ENCODE measurements at places on chromosomes 3 and 15. TPM values are rescaled to one million over a fixed set of nuclear protein-coding genes. Genes with fewer than 3 reads are reported as not detected.

ARHGAP11A gene
- total RNA-seq = 1.5 TPM

TJP1 gene
- 139 TPM for total RNA-seq

CDHR4 gene
- not detected for total RNA-seq

GLDN gene
- total RNA-seq = 13.4 TPM

RAB11A gene
- 176 TPM for total RNA-seq

HDC gene
- 0.46 TPM for total RNA-seq

DNA sequence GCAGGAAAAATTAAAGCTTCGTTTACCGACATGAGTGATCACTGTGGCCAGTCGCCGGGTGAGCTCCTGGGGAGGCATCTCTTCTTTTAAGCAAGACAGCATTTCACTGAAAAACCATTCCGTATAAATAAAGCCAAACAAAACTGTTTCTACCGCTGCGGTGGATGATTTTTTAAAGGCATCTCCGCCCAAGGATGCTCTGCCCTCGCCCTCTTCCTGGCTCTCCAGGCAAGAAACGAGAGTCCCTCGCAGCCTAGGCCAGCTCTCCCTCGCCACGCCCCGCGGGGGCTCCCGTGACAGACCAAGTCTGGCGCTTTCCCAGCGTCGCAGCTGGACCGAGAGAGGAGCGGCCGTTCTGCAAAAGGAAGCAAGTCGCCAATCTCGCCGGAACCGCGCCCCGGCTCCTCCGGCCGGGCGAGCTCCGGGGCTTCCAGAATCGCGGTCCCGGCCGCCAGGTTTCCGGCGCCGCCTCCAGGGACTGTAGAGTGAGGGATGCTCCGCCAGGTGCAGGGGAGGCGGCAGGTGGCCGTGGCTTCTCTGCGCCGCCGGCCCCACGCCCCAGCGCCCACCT lies 458 bp downstream of the MCF2L2 start:
- H3K4me3 ChIP-seq = peak overlapping the region; percentile 77
- H3K27ac ChIP-seq = no peak overlapping the region
- peaks cover 8% of the 10 kb centered on the region for H3K27me3 ChIP-seq
- H3K4me1 ChIP-seq = peaks cover 11% of the 10 kb centered on the region
- DNase-seq = peak; percentile 80

DNA sequence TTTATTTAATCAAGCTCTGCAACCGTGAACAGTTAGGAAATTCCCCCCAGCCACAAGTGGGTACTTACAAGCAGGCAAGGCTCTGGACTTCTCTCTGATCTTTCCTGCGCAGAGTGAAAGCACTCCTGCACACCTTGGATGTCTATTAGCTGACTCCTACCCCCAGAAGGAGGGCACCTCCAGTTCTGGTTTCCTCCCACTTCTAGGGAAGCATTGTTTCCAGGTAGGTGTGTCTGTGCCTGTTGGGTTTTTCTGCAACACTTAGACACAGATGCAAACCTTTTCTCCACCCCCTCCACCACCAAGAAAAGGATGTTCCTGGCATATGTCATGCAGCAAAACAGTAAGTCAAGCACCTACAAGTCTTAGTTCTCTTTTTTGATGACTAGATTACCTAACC lies at the start of gene ZBED2:
Gene ZBED2, minus strand, starts transcription at position 115 of the 400 bp plus-strand sequence. CDS start 1,145 bp downstream, outside the sequence.
- no peak for DNase-seq
- H3K36me3 ChIP-seq = no peaks in the 10 kb centered on the region
- H3K27me3 ChIP-seq = no peaks in the 10 kb centered on the region
- no peak within 1 kb of the TSS for H3K4me3 ChIP-seq
- no peak within 1 kb of the TSS for H3K27ac ChIP-seq
- no peaks in the 10 kb centered on the region for H3K4me1 ChIP-seq

- peaks cover 17% of the 10 kb centered on the region for H3K4me1 ChIP-seq
- no peaks in the 10 kb centered on the region for H3K36me3 ChIP-seq
- no peak for DNase-seq
- no peaks in the 10 kb centered on the region for H3K27me3 ChIP-seq
Measured at GRCh38 chr3:38552364-38552763, 56.2 kb downstream of the EXOG start.

DNA sequence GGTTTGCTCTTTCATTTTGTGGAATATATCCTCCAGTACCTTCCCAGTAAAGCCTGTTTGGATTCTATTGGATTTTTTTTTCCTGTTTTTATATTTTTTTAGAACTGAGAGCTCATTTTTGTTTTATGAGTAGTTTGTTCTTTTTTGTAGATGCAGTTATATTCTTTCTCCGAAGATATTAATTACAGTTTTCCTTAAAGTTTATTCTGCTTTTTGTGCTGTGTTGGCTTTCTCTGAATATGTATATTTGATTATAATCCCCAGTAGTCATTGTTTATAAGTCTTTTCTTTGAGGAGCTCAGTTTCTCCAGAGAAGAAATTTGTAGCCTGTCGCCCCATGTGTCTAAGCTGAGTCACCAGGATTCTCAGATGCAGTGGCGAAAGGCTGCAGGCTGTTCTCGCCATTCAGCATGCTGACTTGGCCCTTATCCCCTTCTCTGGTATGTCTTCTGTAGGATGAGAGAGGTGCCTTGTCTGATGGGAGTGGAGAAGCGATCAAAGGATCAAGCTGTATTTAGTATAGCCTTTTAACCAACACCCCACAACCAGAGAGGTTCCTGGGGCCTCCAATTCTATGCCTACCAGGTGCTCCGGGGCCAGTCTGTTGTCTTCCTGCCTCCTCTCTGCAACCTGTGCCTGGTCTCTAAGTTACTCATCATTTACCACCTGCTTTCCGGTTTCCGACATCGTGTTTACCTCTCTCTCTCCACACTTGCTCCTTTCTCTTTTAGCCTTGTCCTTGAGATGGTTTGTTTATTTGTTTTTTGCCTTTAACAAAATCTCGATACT lies 31.7 kb upstream of the MFSD1 start:
- no peak overlapping the region for H3K4me3 ChIP-seq
- no peaks in the 10 kb centered on the region for H3K36me3 ChIP-seq
- H3K4me1 ChIP-seq = peaks cover 28% of the 10 kb centered on the region
- peak overlapping the region; percentile 40 for H3K27ac ChIP-seq
- no peaks in the 10 kb centered on the region for H3K27me3 ChIP-seq

DNA sequence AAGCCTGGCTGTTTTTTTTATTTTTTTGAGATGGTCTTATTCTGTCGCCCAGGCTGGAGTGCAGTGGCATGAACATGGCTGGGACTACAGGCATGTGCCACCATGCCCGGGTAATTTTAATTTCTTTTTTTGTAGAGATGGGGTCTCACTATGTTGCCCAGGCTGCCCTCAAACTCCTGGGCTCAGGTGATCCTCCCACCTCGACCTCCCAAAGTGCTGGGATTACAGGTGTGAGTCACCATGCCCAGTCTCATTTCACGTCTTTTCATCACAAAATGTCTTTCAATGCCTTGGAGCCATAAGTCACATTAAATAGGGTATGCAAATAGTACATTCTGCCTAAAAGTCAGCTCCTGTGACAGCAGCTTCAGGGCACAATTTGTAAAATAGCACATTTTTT lies 52.8 kb downstream of the SOX2 start:
- H3K36me3 ChIP-seq = no peaks in the 10 kb centered on the region
- H3K27me3 ChIP-seq = no peaks in the 10 kb centered on the region
- no peak overlapping the region for H3K27ac ChIP-seq
- H3K4me3 ChIP-seq = no peak overlapping the region
- no peaks in the 10 kb centered on the region for H3K4me1 ChIP-seq

DNA sequence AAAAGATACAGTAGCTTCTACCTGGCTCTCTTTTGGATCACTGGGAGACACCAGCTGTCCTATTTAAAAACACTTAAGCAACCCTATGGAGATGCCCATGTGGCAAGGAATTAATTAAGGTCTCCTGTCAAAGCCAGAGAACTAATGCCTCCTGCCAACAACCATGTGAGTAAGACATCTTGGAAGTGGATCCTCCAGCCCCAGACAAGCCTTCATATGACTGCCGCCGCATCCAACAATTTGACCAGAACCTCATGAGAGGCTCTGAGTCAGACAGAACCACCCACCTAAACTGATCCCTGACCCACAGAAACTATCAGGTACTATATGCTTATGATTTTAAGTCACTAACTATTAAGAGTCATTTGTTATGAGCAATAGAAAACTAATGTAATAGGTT lies 22.3 kb downstream of the IFT80 start:
- no peak for DNase-seq
- no peak overlapping the region for H3K4me3 ChIP-seq
- H3K4me1 ChIP-seq = no peaks in the 10 kb centered on the region
- no peak overlapping the region for H3K27ac ChIP-seq

DNA sequence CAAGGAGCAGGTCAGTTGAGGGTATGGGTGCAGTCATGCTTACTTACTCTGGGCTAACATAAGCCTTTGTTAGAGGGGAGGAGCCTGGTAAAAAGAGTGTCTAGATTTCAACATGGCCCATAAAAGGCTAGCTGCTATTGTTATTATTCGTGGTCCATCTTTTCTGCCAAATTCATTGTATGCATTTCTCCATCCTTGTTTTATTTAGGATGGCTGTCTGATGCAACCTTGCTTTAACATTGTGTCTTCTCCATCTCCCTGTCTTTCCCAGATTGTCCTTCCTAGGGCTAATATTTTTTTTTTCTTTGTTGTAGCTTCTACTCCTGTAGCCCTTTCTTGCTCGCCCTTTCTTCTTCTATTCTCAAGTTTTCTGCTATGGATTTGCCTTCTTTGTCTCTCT lies 12.6 kb downstream of the RBMS3 start:
- H3K27me3 ChIP-seq = no peaks in the 10 kb centered on the region
- no peaks in the 10 kb centered on the region for H3K36me3 ChIP-seq
- peaks cover 29% of the 10 kb centered on the region for H3K4me1 ChIP-seq
- no peak for DNase-seq
- no peak overlapping the region for H3K4me3 ChIP-seq
- H3K27ac ChIP-seq = no peak overlapping the region

DNA sequence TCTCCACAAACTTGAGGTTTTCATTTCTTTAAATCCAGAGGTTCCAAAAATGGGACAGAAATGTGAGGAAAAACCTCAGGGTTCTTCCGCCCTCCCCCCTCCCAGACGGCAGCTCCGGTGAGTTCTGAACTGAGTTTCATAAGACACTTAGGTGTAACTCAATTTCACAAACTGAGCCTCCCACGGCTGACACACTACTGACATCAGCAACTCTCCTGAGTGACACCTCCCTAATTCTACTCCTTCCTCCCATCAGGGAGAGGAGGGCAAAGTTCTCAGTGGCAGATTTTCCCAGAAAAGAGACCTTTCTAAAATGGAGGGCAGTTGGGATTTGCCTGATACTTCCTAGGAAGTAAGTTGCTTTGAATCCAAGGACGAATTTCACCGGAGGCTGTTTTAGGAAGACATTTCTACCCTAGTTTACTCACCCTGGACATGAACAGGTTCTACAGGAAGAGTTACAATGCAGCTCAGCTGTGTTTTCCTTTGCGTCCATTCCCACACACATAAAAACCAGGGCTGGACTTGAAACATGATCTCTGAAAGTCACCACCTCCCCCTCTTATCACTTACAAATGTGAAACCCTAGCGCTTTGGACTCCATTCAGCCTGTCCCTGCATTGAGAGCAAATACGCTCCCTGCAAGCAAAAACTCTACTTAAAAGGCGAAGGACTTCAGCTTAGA lies 78.1 kb upstream of the LMOD3 start:
- DNase-seq = peak; percentile 18
- peaks cover 5% of the 10 kb centered on the region for H3K4me1 ChIP-seq
- no peaks in the 10 kb centered on the region for H3K27me3 ChIP-seq
- H3K27ac ChIP-seq = peak overlapping the region; percentile 48
- H3K4me3 ChIP-seq = peak overlapping the region; percentile 51
- no peaks in the 10 kb centered on the region for H3K36me3 ChIP-seq

DNA sequence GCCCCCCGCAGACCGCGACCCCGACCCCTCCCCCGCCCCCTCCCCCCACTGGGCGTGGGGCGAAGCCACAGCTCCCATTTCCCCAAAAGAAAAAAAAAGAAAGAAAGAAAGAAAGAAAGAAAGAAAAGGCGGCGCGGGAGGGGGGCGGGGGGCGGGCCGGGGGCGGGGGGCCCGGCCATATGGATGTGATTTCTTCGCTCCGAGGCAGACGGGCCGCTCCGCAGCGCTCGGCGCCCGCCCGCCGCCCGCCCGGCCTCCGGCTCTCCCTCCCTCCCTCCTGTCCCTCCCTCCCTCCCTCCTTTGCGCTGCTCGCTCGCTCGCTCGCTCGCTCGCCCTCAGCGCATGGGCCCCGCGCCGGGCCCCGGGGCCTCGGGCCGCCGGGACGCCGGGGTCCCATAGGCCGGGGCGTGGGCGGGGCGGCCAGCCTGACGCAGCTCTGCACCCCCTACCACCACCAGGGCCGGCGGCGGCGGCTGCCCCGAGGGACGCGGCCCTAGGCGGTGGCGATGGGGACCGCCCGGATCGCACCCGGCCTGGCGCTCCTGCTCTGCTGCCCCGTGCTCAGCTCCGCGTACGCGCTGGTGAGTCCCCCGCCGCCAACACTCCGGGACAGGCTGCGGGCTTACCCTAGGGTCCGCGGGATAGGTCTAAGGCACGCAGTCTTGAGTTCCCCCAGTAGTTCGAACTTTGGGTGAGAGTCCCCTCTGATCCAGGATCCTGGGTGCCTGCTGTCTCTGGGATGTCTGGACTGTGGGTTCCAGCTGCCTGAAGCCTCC lies 5.7 kb downstream of the PTH1R start:
- H3K27ac ChIP-seq = peak overlapping the region; percentile 66
- no peaks in the 10 kb centered on the region for H3K36me3 ChIP-seq
- no peaks in the 10 kb centered on the region for H3K27me3 ChIP-seq
- DNase-seq = no peak
- peaks cover 25% of the 10 kb centered on the region for H3K4me1 ChIP-seq
- H3K4me3 ChIP-seq = peak overlapping the region; percentile 68

GRCh38 chr3:98986073-98986472 lies 84.6 kb upstream of the DCBLD2 start:
- DNase-seq = peak; percentile 18
- H3K4me1 ChIP-seq = no peaks in the 10 kb centered on the region
- no peaks in the 10 kb centered on the region for H3K36me3 ChIP-seq

DNA sequence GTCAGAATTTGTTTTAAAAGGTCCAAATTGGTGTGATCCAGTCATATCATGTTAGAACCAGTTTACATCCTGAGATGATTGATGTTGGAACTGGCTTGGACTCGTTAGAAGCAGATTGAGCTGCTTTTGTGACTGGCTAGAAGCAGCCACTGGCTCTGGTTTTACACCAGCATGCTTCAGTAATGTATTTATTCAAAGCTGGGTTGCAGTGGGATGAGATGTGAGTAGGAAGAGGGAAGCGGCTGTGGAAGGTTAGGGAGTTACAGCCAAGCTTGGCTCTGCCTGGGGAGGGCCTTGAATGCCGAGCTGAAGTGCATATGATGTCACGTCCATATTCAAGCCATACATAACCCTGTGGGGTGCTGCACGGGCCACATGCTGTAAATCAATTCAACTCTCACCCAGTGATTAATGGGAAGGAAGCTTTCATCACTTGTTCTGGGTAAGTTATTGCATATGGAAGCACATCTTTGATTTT lies 104.0 kb upstream of the SMAD3 start:
- no peaks in the 10 kb centered on the region for H3K4me1 ChIP-seq
- H3K27me3 ChIP-seq = no peaks in the 10 kb centered on the region
- H3K27ac ChIP-seq = no peak overlapping the region

GRCh38 chr3:119585208-119585607 lies 5.9 kb downstream of the ADPRH start:
- H3K36me3 ChIP-seq = no peaks in the 10 kb centered on the region
- no peak for DNase-seq
- no peak overlapping the region for H3K4me3 ChIP-seq

GRCh38 chr3:123739106-123739505 lies 145.0 kb downstream of the MYLK start:
- no peaks in the 10 kb centered on the region for H3K4me1 ChIP-seq
- no peak for DNase-seq
- H3K36me3 ChIP-seq = no peaks in the 10 kb centered on the region
- H3K4me3 ChIP-seq = no peak overlapping the region

GRCh38 chr15:29805043-29805707 lies 17.1 kb downstream of the TJP1 start:
- H3K27me3 ChIP-seq = no peaks in the 10 kb centered on the region
- peaks cover 11% of the 10 kb centered on the region for H3K4me1 ChIP-seq
- no peak for DNase-seq
- H3K4me3 ChIP-seq = no peak overlapping the region

Measured in heart left ventricle (tissue), 16 donors.